ENCODE measurements at places on chromosomes 6 and 20.

- no peak for DNase-seq
Observed at GRCh38 chr6:157487110-157487773, 106.3 kb downstream of the ZDHHC14 start.

- DNase-seq = no peak
Observed at GRCh38 chr6:36201612-36202011, 5.1 kb downstream of the BRPF3 start.

DNA sequence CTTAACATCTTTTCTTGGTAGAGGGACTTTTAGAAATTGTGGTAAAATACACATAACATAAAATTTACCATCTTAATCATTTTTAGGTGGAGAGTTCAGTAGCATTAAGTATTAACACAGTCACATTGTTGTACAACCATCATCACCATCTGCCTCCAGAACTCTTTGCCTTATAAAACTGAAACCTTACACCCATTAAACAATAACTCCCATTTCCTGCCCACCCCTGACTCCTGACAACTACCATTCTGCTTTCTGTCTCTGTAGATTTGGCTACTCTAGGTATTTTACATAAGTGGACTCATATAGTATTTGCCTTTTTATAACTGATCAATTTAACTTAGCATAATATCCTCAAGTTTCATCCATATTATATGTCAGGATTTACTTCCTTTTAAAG is 88.7 kb downstream of the ZHX3 start:
- DNase-seq = no peak

- no peak for DNase-seq
Observed at GRCh38 chr6:24752917-24753492, 21.7 kb upstream of the GMNN start.

GRCh38 chr6:10522929-10523573 is 1.9 kb downstream of the GCNT2 start:
- DNase-seq = no peak

- no peak for DNase-seq
Observed at GRCh38 chr6:36333931-36334725, 2.6 kb downstream of the BNIP5 start.

DNA sequence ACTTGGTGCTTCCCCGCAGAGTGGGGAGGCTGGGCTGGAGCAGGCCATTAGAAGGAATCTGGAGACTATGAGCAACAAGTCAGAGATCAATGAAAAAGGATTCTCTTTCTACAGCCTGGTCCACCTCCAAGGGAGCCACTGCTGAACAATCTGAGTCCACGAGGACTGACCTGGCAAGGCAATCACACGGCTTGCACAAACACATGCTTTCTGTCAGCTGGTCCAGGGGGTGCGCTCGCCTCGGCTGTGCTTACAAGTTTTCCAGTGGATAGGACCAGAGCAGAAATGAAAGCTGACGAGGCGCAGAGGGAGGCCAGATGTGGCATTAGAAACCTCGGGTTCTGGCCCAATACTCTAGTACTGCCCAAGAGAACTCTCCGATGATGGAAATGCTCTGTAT is 18.1 kb downstream of the KCNK5 start:
- no peak for DNase-seq

- DNase-seq = no peak
Observed at GRCh38 chr6:47168180-47168579, 126.0 kb upstream of the ADGRF1 start.

- no peak for DNase-seq
Observed at GRCh38 chr6:43919774-43920173, 149.8 kb downstream of the VEGFA start.

DNA sequence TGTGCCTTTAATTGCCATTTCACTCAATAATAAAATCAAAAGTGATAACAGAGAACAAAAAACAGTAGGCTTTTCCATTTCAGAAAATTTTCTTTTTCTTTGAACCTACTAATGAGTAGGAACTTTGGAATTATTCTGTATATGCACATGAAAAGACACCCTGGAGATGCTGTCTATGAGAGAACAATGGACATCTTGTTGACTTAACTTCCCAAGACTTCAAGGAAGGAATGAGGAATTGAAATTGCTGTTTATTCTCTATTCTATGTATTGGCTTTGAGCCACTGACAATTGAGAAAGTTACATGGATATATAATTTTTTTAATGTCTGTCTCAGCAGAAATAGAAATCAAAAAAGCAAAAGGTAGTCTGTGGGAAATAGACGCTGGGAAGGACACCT is 98.6 kb upstream of the PCSK2 start:
- no peak for DNase-seq

DNA sequence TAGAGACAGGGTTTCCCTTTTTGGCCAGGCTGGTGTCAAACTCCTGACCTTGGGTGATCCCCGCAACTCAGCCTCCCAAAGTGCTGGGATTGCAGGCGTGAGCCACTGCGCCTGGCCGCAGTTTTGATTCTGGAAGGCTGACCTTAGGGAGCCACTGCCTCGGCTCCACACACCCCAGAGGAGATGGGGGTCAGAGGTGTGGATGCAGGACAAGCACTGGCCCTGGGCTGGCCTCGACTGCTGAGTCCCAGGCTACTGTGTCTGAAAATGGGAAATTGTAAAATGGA is 1.5 kb downstream of the ZBP1 start:
- no peak for DNase-seq

GRCh38 chr6:118748311-118749062 is 97.1 kb upstream of the CEP85L start:
- DNase-seq = no peak

GRCh38 chr20:62389601-62390087 is 2.7 kb downstream of the RPS21 start:
- no peak for DNase-seq

GRCh38 chr6:35021004-35021403 is 120.1 kb downstream of the TCP11 start:
- DNase-seq = no peak

DNA sequence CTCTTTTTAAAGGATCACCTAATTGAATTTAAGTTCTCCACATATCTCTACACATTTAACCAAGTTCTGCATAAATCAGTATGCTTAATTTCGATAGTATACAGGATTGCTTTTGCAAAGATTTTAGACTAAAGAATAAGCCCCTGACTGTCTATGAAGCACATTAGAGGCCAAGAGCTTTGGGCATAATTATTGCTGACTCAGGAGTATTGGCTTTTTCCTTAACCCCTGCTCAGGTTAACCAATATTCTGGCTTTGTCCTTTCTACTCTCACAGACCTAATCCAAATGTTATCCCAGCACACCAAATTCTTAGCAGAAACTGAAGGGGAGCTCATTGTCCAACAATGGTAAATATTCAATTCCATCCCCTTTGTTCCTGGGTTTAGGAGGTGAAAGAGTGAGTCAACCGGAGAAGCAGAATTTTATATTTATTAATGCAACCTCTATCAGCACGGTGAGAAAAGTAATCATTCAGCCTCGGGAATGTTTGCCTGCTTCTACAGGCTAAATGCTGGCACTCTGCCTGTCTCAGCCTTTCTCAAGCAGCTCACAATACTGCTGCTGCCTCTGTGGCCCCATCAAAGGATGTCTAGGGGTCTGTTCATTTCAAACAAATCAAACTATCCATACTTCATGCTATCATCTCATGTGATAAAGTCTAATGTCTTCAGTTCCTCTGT is 125.0 kb downstream of the SIM1 start:
- DNase-seq = no peak

GRCh38 chr20:10079964-10080363 is 45.2 kb downstream of the ANKEF1 start:
- no peak for DNase-seq

- DNase-seq = no peak
Observed at GRCh38 chr6:110828396-110828795, 13.1 kb upstream of the CDK19 start.

- DNase-seq = no peak
Observed at GRCh38 chr20:48158014-48158413, 372.7 kb upstream of the SULF2 start.

- no peak for DNase-seq
Observed at GRCh38 chr20:2005359-2005758, 11.5 kb upstream of the PDYN start.

- DNase-seq = no peak
Observed at GRCh38 chr6:159252955-159253508, 83.8 kb downstream of the FNDC1 start.

GRCh38 chr6:152897807-152898399 is 84.9 kb downstream of the FBXO5 start:
- DNase-seq = peak; percentile 28

DNA sequence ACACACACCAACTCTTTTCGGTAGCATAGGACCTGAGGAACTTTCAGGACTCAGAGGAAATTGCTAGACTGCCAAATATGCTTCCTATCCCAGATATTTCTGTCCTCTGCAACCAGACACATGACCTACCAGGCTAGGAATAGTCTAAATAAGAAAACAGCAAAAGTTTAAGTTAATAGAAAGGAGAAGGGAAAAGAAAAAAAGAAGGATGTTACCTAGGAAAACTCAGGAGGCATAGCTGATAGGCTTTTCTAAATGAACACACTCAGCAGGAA is 74.6 kb downstream of the MAP3K5 start:
- DNase-seq = no peak

GRCh38 chr20:41151134-41151869 is 14.0 kb downstream of the PLCG1 start:
- DNase-seq = no peak

DNA sequence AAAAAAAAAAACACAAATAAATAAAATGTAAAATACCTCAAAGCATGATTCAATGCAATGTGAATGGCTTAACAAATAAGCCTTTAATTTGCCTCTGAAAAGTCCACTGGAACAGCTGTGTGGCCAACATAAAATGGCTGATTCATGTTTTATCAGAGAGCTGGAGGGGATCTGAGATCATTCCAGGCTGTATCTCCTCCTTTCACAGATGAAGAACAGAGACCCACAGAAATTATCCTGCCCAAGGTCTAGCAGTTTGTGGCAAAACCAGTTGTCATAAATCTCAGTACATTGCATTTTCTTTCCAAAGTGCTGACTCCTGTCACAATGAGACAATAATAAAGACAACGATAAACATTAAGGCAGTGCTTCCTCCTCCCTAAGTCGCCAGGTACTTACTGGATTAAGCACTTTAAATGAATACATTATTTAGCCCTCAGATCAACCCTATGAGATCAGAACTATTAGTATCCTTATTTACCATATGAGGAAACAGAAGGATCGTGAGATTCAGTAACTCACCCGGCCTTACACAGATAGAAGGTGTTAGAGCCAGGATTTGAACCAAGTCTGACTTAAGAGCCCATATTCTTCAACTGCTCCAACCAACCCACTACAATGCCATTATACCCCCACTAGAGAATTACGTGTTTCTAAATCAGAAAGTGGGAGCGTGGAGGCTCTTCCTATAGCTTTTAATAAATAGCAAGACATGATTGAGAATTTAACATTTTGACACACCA is 118.3 kb downstream of the KIF13A start:
- no peak for DNase-seq

- no peak for DNase-seq
Observed at GRCh38 chr6:91462241-91462640, 875.4 kb upstream of the MAP3K7 start.

DNA sequence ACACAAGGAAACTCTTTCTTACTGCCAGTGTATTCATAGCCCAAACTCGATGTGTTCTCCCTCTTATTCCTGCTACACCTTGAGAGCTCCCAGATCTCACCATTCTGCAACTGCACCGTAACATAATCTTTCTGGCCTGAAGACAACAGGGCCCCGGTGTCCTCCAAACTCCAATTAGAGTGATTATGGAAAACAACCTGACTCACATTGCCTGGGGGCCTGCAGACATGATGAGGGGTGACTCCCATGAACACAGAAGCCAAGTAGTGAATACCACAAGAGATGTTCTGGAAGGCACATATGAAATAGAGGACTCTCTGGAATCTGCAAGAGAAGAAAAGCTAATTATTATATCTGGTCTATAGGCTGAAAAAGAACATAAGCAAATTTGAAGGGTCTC is 19.7 kb downstream of the SLC22A16 start:
- DNase-seq = no peak

DNA sequence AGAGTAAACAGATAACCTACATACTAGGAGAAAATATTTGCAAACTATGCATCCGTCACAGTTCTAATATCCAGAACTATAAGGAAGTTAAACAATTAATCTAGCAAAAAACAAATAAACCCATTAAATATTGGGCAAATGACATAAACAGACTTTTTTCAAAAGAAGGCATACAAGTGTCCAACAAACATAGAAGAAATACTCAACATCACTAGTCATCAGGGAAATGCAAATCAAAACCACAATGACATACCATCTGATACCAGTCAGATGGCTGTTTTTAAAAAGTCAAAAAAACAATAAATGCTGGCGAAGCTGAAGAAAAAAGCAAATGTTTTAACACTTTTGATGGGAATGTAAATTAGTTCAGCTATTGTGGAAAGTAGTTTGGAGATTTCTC is 1117.7 kb upstream of the MAP3K7 start:
- DNase-seq = no peak

DNA sequence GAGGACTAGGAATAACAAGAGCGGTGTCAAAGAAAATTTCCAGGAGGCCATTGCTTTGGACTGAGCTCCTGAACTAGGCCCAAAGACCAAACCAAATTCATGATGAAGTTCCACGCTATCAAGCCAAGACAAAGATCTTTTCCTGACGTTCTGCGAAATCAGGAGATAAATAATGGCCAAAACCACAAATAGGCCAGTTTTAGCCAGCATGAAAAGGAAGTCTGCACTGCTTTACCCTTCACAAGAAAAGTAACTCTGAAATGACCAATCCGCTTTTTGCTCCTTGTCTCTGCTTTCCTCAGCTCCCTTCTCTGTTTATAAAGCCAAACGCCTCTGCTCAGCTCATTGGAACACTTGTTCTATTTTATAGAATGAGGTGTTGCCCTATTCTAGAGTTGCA is 6.7 kb downstream of the NCOA5 start:
- no peak for DNase-seq

DNA sequence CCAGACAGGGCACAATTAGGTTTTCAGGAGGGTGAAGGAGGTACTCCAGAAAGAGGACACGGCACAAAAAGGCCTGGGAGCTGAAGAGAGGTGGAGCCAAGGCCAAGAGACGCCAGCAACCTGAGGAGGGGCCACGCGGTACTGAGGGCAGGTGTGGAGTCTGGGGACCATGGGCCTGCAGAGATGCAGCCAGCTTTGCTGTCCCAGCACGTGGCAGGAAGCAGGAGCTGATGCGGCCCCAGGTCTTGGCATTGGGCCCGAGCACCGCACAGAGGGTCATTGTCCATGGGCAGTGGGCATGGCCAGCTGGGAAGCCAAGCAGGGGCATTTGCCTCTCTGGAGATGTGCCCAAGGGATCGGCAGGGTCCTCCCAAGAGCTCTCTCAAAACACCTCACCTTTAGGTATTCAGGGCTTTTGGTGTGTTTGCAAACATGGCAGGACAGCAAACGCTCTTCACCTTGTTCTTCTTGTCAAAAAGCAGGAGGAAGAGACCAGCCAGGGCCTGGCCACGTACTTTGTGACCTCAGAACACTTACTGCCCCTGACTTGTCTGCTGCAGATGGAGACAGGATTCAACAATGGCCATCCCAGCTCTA is 1.4 kb upstream of the BPIFB1 start:
- DNase-seq = no peak

DNA sequence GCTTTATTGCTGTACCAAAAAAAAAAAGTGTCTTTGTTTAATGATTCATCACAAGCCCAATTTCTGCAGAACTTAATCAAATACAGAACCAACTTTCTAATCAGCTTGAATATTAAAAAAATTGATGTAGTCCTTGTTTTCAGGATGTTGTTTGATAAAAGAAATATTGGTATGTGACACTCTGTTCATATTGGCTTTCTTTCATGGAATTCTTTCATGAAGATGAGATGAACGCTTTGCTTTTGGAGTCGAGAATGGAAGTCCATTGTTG is 184.3 kb downstream of the ZNF217 start:
- DNase-seq = no peak

- DNase-seq = no peak
Observed at GRCh38 chr20:46990017-46990595, 95.5 kb downstream of the EYA2 start.

GRCh38 chr20:348972-349841 is 2.3 kb downstream of the NRSN2 start:
- DNase-seq = no peak

All from effector CD8-positive, alpha-beta T cell (primary cell).